ENCODE measurements at places on chromosomes 16 and 17.
A peak's percentile ranks its signal among the peaks of the same experiment; 100 is the strongest.

DNA sequence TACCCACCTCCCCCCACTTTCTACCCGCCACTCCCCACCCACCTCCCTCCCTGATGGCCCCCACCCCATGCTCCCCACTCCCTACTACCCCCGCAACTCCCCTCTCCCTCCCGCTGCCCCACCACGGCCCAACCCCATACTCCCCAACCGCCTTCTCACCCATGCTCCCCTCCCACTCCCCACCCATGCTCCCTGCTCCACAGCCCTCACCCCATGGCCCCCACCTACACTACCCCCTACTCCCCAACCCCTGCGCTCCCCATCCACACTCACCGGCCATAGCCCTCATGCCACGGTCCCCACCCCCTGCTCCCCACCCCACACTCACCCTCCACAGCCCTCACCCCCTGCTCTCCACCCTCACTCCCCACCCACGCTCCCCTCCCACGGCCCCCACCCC, 13.9 kb downstream of the COTL1 start:
- DNase-seq, result no peak

- DNase-seq, result peak; percentile 86
These were observed 19.3 kb downstream of the CRISPLD2 start for GRCh38 chr16:84839054-84839453.

DNA sequence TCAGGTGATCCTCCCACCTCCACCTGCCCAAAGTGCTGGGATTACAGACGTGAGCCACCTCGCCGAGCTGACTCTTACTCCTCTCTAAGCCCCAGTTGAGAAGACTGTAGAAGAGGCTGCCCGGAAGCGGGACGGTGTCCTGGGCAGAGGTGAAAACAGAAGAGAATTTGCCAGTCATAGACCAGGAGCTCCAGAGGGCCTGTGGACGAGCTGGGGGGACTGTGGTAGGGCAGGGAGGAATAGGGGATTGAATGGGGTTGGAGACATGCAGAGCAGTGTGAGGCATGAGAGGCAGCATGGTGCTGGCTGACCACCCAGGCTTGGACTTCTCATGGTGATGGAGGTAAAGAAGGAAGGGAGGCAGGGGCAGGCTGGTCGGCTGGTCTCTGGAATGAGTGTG, 17.1 kb upstream of the PHB1 start:
- no peak for DNase-seq

DNA sequence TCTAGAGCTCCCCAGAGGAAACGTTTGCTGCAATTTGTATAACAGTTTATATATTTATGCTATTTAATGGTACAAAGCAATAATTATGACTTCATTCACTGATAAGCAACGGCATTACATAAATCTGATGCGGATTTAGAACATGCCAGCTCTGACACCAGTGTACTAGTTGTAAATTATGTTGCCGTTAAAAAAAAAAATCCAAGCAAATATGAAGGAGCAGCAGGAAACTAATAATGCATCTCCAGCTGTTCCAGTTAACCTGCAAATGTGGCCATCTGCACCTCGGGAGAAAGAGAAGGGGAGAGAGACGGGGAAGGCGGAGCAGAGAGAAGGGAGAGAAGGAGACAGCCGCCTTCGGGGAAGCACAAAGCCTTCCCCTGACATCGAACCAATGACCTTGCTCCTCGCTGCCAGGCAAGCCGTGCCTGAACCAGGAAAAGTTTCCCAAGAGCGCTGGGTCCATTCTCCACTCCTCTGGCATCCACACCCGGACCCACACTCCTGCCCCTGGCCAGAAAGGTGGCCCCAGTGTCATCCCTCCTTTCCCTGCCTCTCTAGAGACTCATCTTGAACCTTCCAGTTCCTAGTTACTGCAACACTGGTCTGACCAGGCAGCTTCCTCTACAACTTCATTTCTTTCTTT, 174.8 kb downstream of the C16orf78 start:
- no peak for DNase-seq

GRCh38 chr17:42642336-42642735, 16.7 kb upstream of the TUBG2 start:
- no peak for DNase-seq

DNA sequence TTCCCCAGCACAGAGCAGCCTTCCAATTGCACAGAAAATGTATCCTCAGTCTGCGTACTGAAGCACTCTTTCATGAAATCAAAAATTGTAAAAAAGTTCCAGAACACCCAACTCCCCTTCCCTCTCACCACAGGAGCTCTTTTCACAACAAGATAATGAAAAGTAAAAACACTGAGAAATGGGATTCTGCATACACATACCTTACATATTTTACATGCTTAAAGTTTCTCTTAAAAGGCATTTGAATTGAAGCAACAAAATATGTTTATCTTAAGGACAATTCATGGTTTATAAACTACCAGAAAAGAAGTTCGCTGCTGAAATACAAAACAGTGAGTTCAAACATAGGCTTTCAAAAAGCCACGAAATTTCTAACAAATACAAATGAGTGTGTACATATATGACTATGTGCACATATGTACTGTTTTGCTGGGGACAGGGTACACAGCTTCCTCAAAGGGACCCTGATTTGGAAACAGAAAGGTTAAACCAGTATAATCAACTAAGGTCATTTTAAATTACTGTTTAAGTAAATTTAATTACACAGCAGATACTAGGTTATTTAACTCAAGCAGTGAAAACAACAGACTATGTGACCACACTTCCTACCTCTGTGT, 33.8 kb downstream of the COG1 start:
- DNase-seq, result peak; percentile 50

DNA sequence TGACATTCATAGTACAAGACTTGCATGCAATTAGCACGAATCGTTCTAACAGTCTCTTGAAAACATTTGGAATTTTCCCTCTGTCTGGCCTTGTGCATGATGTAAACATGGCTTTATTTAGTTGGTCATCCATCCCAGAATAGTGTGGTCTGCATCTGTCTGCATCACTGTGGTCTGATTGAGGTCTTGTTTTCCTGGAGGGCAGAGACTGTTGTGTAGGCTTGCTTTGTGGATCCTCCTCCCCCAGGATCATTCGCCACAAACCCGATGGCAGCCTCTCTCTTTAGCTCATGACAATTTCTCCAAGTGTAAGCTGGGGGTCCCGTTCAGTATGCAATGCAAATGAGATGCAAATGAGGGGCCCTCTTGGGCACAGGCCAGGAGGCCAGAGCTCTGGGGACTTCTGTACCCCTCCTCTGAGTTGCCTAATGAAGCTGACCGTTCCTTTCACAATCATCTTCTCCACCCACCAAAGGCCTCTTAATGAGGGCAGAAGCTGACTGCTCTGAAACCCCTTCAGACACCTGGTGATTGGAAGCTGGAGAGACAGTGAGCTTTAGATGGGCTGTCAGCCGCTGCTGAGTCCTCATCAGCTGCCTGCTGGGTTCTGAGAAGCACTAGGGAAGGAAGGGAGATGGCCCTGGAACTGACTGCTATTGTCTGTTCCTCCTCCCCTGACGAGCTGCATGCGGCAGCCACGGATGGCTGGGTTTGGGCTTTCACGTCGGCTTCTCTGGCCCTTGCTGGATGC, 201.2 kb upstream of the CACNG3 start:
- no peak for DNase-seq

DNA sequence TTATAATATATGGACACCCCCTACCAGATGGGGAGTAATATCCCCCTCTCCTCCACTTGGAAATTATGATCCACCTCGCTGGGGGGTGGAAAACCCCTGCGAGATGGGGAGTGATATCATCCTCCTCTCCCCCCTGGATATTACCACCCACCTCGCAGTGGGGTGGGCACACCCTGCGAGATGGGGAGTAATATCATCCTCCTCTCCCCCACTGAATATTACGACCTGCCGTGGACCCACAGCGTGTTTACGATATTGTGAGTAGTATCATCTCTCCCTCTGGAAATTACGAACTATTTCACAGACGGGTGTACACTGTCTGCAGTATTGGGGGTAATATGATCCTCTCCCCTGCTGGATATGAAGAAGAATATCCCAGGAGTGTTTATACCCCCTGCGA, 228.3 kb upstream of the WSCD1 start:
- DNase-seq, result no peak

DNA sequence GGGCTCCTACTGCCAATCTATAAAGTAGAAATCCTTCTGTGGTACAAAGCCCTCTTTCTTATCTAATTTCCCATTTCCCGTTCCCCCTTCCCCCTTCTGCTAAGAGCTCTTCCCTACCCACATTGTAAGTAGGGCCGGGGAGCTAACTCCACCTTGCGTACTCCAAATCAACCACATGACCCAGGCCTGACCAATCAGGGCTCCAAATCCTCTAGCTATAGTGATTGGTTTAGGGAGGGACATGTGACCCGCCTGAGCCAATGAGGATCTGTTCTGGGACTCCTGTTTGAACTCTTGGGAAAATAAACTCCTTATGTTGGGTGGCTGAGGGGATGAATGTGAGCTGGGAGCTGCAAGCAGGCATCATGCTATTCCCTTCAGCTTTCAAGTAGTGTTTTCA, 40.9 kb upstream of the MEOX1 start:
- peak; percentile 36 for DNase-seq

- DNase-seq, result peak; percentile 15
These were observed 1.2 kb downstream of the DYNLL2 start for GRCh38 chr17:58084317-58084981.

DNA sequence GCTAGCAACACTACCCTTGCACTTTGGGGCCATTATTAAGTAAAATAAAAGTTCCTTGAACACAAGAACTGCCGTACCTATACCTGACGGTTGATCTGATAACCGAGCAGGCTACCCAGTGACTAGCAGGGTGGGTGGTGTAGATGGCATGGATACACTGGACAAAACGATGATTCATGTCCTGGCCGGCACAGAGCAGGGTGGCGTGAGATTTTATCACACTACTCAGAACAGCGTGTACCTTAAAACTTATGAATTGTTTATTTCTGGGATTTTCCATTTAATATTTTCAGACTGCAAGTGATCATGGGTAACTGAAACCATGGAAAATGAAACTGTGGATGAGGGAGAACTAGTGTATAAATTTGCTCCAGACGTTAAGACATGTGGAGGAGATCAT, 41.0 kb upstream of the MSI2 start:
- DNase-seq, result peak; percentile 67

DNA sequence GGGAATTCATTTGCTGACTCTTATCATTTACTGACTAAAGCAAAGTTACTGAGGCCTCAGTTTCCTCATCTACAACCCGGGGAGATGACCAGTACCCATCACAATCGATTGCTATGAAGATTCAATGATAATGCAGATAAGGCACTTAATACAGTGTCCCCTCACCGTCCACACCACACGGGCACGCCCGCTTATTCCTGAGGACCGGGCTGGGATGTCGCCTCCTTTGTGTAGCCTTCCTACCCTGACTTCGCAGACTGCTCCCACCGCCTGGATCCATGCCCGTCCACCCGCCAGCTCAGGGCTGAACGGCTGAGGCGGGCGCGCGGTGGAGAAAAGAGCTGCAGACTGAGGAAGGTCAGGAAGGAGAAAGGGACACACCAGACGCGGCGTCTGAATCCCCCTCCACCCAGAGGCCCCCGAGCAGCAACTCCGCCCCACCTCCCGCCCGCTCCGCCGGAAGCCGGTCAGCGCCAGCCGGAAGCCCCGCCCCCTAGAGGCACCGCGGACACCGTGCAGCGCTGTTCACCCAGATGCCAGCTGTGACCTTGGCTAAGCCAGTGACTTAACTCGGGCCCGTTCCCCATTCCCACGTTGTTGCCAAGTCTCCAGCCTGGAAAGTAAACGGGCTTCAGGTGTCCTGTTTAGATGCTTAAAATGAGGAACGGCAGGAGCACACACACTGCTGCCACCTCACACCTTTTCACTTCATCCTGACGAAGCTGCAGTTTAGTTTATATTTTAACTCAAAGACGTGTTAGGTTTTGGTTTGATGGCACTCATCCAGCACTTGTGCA, at the start of gene KRABD2:
Gene KRABD2 (minus strand): TSS at position 434 of the 797 bp plus-strand sequence.
- peak; percentile 81 for DNase-seq

DNA sequence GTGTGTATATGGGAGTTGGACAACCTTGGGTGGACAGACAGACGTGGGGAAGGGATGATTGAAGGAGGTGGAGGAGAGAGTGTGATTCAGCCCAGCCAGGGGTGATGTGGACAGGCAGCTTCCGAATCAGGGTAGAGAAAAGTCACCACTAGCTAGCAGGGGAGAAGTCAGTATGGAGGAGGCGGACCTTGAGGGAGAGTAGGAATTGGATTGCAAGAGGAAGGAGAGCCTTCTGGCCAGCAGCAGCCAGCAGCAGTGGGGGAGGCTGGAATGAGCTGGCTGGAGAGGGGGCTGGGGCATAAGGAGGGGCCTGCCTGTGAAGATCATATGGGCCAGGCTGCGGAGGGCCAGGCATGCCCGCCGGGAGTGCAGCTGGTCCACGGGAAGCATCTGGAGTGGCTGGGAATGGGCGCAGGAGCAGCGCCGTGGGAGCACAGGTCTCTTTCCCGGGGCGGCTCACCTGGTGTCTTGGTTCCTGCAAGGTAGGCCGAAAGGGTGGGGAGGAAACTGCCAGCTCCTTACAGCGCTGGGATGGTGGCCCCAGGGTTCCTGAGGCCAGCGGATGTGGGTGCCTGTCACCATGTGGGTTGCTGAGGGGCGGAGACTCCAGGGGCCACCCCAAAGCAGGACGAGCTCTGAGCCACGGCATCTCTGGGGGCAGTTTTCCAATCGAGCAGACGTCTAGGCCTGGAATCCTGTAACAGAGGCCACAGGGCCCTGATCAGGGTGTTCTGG, 235.3 kb downstream of the SEC14L1 start:
- peak; percentile 87 for DNase-seq

DNA sequence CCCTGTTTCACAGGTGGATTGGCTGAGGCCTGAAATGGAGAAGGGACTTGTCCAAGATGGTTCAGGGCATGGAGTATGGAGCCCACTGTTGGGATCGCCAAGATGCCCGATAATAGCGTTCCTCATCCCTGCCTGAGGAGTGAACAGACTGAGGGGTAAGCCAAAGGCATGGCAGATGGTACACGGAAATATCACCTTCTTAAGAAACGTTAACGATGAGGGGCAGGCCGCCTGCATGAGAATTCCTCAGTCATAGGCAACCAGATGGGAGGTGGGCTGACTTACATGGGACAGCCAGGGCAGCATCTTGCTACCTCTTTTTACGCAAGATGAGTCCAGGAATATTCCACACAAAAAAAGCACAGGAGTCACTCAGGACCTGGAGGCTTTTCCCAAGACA, 188.1 kb downstream of the CCDC182 start:
- DNase-seq, result no peak

- no peak for DNase-seq
These were observed 108.6 kb downstream of the CMIP start for GRCh38 chr16:81553080-81553813.

GRCh38 chr17:39629898-39630297, 3.1 kb downstream of the PPP1R1B start:
- DNase-seq, result no peak

- peak; percentile 48 for DNase-seq
These were observed 3.1 kb downstream of the CACNB1 start for GRCh38 chr17:39194089-39194984.

- no peak for DNase-seq
These were observed 1.2 kb upstream of the SEPTIN1 start for GRCh38 chr16:30383521-30383920.

GRCh38 chr16:75078886-75079285, 37.7 kb downstream of the LDHD start:
- no peak for DNase-seq

DNA sequence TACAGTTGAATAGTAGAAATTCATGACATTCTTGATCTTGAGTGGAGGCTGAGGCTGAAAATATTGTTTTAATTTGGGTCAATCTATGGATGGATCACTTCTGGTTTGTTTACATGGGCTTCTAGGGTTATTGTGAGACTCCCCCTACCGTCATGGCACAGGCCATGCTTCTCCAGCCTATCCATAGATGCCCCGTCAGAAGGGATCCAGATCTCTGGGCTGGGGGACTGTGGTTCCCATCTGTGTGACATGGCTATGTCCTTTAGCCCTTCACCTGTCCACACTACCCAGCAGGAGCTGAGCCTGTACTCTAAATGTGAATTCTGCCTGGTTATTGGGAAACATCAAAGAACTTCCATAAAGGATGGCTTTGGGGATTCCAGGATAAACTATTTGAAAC, 160.4 kb downstream of the ABCC12 start:
- no peak for DNase-seq

Measured in iris pigment epithelial cell (primary cell).